ENCODE measurements at places on chromosomes 2 and 18.

DNA sequence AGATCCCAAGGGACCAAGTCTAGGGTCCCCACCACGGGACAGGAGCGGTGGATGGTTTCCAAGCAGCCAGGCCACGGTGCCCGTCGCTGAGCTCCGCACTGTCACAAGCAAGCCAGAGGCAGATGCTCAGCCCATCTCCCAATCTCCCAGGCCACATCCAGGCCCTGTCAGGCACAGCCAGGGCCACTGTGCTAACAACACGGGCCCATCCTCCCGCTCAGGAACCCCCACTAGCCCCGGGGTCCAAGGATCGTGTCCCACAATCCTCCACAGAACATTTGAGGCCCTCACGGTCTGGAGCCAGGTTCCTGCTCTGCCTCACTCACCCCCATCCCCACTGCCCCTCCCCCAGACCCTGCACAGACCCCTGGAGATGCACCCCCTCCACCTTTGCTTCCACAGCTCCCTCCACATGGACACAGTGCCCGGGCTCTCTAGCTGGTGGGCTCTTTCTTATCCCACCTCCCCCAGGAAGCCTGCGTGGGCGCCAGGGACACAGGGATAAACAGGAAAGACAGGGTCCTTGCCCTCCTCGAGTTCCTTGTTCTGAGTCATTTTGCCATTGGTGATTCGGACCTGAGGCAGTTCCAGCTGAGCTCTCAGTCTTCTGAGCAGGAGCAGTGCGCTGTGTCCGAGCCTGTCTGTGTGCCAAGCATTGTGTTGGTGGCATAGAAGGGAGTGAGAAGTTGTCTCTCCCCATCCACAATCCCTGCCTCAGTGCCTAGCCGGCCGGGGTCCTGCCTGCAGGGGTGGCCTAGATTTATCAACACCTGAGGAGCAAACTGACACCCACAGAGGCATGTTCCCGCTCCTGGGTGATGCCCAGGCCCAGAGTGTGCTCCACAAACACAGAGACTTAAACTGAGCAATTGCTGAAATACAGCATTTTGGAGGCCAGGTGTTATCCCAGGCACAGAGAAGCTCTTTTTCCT is 7.0 kb downstream of the CROCC2 start:
- DNase-seq = no peak

DNA sequence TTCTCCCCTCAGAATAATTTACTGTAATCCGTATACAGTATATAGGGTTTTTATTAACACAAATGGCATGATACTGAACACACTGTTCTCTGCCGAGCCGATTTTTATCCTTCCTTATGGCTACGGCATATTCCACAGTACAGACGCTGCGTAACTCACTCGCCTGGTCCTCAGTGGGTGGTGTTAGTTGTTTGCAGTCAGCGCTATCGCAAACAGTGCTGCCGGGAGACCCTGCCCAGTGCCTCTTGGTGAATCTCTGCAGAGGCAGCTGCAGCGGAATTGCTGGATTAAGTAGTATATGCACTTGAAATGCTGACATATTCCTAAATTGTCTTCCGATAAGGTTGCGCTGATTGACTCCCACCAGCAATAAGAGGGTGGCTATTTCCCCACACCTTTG is 73.9 kb downstream of the MARCO start:
- no peak for DNase-seq

DNA sequence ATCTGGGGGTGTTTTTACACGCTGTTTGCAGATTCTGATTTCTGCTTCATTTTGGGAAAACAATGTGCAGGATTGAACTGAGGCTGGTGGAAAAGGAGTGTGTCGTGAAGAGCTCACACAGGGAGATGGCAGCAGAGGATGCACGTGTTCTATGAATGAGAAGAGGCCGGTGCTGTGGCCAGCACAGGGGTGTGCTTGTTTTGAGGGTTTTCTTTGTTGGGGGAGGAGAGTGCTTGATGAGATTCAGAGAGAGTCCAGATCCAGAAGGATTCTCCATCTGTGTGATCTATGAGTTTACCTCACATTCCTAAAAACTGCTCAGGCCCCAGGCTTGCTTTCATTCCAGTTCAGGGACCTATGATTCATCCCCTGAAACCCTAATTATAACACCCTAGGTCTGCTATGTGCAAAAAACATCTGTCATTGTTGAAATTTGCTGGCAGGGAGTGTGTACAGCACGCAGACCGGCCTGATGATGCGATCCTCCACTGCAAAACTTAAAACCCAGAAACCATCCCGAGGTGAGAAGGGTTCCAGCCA is 12.1 kb downstream of the TGFA start:
- DNase-seq = no peak

GRCh38 chr2:50042771-50043170 is 888.5 kb upstream of the FSHR start:
- DNase-seq = no peak

DNA sequence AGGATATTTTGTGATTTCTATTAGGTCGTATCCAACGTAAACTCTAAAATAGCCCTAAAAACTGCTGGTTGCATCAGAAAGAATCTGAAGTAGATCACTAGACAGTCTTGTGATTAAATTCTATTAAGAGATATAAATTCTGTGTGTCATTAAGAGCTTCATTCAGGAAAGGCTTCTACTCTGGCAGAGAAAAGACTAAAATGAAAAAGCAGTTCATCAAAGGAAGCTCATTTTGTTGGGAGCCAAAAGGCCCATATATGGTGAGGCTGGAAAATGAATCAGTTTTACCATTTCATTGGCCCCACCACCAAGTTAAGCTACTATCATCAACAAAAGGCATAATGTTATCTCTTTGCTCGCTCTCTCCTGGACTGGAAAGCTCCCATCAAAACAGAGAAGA is 261.1 kb downstream of the SATB2 start:
- no peak for DNase-seq

DNA sequence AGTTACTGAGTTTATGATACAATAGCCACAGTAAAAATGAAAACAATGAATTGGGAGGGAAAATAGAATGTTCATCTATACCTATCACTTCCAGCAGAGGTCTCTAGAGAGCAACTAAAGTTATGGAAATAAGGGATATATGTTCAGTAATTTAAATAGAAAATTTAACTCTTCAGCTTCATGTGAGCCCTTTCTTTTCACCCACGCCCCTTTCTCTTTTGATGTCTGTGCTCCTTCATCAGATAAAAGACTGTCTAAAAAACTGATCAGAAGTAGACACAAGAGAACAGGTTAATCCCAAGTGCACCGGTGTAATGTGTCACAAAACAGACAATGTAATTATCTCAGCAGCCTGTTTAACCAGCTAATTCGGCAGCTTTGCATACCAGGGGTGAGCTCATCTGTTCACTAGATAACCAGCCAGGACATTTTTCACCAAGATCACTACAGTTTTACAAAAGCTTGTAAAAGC is 238.5 kb upstream of the ERBB4 start:
- DNase-seq = peak; percentile 17

- DNase-seq = no peak
Measured at GRCh38 chr2:102585847-102586404, 33.4 kb upstream of the SLC9A2 start.

DNA sequence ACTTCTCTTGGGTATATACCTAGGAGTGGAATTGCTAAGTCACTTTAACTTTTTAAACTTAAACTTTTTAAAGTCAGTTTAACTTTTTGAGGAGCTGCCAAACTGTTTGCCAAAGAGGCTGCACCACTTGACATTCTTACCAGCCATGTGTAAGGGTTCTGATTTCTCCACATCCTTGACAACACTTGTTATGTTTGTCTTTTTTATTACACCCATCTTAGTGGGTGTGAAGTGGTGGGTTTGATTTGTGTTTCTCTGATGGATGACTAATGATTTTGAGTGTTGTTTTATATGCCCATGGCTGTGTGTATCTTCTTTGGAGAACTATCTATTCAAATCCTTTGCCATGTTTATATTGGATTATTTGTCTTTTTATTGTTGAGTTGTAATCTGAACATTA is 13.6 kb downstream of the ASAP2 start:
- DNase-seq = no peak

- DNase-seq = no peak
Measured at GRCh38 chr2:84959095-84959565, 11.8 kb upstream of the KCMF1 start.

- no peak for DNase-seq
Measured at GRCh38 chr2:195343540-195343939, 313.5 kb upstream of the SLC39A10 start.

GRCh38 chr18:57190026-57190425 is 43.1 kb downstream of the BOD1L2 start:
- no peak for DNase-seq

DNA sequence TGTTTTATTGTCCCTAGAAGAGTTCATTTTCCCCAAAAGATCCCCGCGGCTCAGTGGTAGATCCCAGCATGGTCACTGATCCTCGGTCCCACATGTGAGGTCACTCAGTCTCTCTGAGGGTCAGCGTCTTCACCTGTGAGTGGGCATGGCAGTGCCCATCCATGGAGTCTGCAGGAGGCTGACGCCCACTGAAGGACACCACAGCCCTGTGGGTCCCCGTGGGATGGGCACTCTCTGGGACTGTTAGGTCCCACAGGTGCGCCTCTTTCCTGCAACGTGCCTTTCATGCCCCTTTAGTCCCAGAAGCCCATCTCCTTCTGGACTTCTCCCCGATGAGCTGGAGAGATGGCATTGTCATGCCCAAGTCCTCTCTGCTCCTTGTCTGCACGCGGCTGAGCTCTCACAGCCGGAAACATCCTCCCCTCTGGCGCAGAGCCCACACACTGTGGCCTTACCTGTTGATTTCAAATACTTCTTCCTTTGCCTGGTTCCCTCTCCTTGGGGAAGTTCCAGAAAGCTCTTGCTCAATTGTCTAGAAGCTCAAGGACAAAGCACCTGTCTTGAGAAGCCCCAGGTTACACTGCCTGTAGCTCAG is 75.9 kb downstream of the PTGR3 start:
- no peak for DNase-seq

GRCh38 chr2:181362561-181362960 is 94.6 kb upstream of the ITGA4 start:
- DNase-seq = no peak

- no peak for DNase-seq
Measured at GRCh38 chr2:240964704-240965295, 33.6 kb upstream of the SNED1 start.

GRCh38 chr18:44927127-44927849 is 246.6 kb downstream of the SETBP1 start:
- no peak for DNase-seq

DNA sequence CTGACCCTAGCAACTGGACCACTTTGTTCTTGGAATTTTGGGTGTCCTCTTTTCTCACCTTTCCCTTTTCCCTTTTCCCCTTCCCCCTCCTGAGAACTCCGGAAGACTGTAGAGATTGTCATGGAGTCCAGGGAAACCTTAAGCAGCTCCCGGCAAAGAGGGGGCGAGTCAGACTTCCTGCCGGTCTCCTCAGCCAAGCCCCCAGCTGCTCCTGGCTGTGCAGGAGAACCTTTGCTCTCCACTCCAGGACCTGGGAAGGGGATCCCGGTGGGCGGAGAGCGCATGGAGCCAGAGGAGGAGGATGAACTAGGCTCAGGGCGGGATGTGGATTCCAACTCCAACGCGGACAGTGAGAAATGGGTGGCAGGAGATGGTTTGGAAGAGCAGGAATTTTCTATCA is 20.5 kb downstream of the SETBP1 start:
- DNase-seq = no peak

DNA sequence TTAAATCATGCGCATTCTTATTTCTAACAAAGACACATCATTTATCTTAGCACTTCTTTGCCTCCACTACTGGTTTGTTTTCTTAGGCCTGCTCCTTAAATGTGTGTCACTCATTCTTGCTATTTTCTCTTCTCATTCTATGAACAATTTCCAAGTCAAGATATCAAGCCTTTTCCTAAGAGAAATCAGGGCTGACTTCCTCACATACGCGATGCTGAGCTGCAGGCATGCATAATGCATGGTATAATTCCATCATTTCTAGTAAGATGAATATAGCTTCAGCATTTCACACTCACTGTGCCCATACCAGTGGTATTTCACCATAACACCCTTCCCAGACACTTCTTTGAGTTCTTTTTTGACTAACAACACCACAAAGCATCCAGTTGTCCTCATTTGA is 838.9 kb upstream of the DDX18 start:
- DNase-seq = no peak

- DNase-seq = no peak
Measured at GRCh38 chr2:39920307-39920801, 141.3 kb upstream of the THUMPD2 start.

DNA sequence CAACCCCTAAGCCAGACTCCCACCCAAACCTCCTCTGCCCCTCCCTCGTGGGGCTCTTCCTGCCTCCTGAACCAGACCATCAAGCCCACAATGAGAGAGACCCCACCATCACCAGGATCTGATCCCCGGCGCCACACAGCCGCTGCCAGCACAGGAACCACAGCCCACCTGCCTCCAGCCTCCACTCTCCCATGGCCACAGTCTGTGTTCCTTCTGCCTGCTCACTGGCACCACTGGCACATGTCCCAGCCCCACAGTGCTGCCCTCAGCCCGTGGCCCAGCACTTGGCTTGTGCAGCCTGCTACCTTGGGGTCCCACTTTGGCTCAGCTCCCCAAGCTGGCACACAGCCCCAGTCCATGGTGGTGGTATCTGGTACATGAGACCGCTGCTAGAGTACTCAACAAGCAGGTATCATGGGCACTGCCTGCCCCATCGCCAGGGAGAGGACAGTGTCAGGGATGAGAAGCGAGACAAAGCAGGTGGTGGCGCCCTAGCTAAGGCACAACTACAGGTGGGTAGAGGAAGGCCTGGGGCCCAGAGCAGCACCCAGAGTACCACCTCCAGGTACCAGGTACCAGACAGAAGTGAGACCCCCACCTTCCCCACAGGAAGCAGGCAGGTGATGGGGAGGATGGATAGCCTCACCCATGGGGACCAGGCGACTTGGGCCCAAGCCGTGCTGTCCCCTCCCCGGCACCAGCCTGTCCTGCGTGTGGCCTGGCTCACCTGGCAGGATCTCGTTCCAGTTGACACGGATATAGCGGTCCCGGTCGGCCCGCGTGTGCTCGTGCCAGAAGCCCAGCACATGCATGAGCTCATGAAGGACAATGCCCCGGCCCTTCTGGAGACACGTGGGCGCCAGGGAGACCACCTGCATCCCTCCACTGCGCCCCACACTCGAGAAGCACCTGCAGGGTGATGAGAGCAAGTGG is 6.2 kb downstream of the ASTL start:
- DNase-seq = no peak

DNA sequence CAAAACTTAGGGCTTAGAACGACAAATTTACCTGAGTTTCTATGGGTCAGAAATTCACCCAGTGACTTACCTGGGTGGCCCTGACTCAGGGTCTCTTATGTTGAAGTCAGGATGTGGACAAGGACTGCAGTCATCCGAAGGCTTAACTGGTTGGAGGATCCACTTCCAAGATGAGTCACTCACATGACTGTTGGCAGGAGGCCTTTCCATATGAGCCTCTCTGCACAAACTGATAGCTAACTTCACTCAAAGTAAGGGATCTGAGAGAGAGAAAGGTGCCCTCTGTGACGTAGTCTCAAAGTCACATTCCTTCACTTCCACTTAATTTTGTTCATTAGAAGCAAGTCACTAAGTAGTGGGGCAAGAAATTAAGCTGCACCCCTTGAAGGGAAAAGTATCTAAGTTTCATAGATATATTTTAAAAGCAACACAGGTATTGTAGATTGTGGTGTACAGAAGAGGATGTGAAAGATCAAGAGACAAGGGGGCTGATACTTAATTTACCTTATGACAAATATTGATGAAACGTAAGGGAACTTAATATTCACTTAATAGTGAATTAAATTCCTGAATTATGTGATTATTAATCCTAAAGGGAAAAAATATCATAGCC is 48.4 kb downstream of the TANK start:
- DNase-seq = no peak

- no peak for DNase-seq
Measured at GRCh38 chr2:45595721-45596435, 15.2 kb downstream of the SRBD1 start.

GRCh38 chr18:7980136-7980535 is 413.0 kb downstream of the PTPRM start:
- no peak for DNase-seq

GRCh38 chr2:60554074-60554645 is 706 bp upstream of the BCL11A start:
- no peak for DNase-seq
